Stimulated activated CD8-positive, alpha-beta memory T cell treated with anti-CD3 and anti-CD28 coated beads, Interleukin-4, amount 100 ng/mL, for 1 hour (primary cell): ENCODE measurements at places on chromosomes 1 and 21.

GRCh38 chr21:45017039-45017960 lies 57.1 kb upstream of the ADARB1 start:
- no peak for DNase-seq

DNA sequence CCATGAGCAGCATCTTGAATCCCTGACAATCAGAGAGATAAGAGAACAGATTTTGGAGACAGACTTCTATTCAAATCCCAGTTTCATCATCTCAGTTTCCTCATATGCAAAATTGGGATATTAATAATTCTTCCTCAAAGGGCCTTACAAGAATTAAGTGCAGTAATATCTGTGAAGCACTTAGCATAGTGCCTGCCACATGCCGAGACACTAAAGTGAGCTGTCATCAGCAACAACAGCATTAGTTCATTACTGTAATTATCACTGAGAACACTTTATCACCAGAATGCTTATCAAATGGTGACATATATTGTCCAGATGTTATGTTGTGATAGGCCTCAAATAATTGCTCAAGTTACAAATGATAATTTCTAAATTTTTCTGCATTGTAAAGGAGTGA lies 922 bp upstream of the FCRLB start:
- no peak for DNase-seq

- DNase-seq: no peak
These were observed 6.5 kb upstream of the ATP1A2 start for GRCh38 chr1:160108888-160109662.

- DNase-seq: no peak
These were observed 425.7 kb upstream of the USP24 start for GRCh38 chr1:55640708-55641473.

DNA sequence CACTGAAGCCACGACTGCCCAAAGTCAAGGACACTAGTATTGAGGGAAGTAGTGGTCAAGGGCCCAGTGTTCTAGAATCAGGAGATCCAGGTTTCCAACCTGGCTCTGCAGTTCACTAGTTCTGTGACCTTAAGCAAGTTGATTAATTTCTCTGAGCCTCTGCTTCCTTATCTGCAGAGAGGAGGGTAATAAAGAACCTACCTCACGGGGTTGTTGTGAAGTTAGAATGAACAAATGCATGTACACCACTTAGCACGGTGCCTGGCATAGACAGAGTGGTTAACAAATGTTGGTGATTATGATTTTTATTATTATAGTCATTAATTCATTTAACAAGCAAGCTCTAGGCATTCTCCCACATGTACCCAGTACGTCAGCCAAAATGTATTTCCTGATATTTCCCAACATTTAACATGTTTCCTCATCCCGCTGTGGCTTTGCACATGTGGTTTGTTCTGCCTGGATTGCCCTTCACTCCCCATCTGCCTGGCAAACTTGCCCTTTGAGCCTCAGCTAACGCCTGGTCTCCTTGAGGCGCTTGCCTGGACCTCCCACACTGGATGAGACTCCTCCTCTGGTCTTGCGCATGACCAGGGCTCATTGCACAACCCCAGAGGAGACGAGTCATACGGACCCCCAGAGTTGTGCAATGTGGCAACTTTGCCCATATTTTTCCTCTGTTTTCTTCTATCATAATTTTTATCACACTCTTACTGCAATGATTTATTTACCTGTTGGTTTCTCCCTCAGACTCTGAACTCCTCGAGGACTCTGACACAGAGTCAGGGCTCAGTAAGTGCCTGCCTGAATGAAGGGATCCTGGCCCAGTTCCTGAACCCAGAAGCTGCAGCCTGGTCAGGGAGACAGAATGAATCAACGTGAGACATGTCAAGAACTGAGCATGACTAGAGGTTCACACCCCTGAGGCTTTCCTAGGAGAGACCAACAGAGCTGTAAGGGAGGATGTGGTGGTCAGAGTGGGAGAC lies 20.7 kb upstream of the MFSD2A start:
- DNase-seq: no peak

- DNase-seq: no peak
These were observed 22.2 kb downstream of the FNDC5 start for GRCh38 chr1:32848354-32849063.

GRCh38 chr21:33865996-33866575 lies 49.5 kb downstream of the ATP5PO start:
- no peak for DNase-seq

DNA sequence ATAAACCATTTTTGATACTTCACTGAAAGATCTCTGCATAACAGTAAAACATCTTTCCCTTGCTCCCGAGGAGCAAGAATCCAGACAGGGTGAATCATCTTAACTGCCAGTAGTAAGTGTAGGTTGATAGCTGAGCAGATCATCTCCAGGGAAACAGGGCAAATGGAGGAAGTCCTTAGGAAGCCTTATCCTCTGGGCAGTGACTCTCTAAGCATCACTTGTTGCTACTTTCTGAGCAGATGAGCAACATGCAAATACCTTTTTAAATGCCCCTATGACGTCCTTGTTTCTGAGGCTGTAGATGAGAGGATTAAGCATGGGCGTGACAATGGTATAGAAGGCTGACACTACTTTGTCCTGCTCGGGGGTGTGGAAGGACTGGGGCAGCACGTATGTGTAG lies 8.9 kb downstream of the OR2T11 start:
- no peak for DNase-seq

GRCh38 chr1:115112496-115113375 lies 23.4 kb upstream of the TSPAN2 start:
- DNase-seq: peak; percentile 47

DNA sequence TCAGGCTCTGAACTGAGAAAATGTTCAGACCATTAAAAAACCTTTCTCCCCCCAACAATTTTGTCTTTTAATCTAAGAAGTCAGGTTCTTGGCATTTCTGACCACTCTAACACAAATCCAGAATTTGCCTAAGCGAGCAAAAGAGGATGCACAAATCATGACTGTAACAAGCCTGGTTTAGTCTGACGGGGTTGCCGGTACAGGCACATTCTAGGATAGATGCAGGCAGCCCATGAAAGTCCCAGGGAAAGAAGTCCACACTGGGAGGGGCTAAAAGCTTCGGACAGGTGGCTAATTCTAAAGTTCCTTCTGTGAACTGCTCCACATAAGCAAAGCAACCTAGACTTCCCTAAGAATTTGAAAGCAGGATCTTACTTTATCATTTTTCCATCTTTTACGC lies 48.0 kb upstream of the KCNE1 start:
- DNase-seq: no peak

DNA sequence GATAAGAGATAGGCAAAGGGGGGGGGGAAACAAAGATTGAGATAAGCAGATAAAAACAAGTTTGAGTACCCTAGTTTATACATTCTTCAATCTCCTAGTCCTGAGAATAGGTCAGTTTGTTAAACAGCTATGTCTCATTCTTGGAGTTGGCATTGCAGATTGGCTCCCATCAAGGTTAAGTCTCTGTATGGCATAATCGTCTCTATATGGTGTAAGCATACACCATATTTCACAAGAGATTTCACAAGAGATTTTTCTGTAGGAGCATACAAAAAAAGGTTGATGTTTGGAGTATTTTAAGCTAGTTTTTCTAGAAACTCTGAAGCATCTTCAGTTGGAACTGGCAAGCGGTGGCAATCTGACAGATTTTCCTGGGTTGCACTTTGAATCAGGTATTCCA lies 35.8 kb downstream of the NCAM2 start:
- DNase-seq: no peak

GRCh38 chr1:205963352-205964155 lies 20.3 kb upstream of the SLC26A9 start:
- no peak for DNase-seq
